Thymus (tissue), 14 donors: ENCODE measurements at places on chromosomes 5 and 9. TPM values are rescaled to one million over a fixed set of nuclear protein-coding genes. Genes with fewer than 3 reads are reported as not detected.
A peak's percentile ranks its signal among the peaks of the same experiment; 100 is the strongest.

Gene CTSV
- polyA plus RNA-seq: 1,344 TPM

Gene TAF11L2
- 0.18 TPM for polyA plus RNA-seq

Gene RGS7BP
- polyA plus RNA-seq: 0.09 TPM

Gene CMYA5
- 7.2 TPM for polyA plus RNA-seq

Gene DBH
- polyA plus RNA-seq: 0.25 TPM

Gene ABO
- 1.3 TPM for polyA plus RNA-seq

Gene GNAQ
- 23.5 TPM for polyA plus RNA-seq

Gene SLC44A1
- 11.6 TPM for polyA plus RNA-seq

Gene SPINK7
- 33.6 TPM for polyA plus RNA-seq

Gene C9
- 0.05 TPM for polyA plus RNA-seq

Gene CSF1R
- 7.3 TPM for polyA plus RNA-seq

- DNase-seq: peak; percentile 91
Measured at GRCh38 chr5:80181618-80182211, 74.1 kb downstream of the SERINC5 start.

GRCh38 chr5:180352116-180353047 lies 754 bp downstream of the GFPT2 start:
- DNase-seq: no peak

GRCh38 chr9:20980832-20981455 lies 50.5 kb downstream of the HACD4 start:
- no peak for DNase-seq

DNA sequence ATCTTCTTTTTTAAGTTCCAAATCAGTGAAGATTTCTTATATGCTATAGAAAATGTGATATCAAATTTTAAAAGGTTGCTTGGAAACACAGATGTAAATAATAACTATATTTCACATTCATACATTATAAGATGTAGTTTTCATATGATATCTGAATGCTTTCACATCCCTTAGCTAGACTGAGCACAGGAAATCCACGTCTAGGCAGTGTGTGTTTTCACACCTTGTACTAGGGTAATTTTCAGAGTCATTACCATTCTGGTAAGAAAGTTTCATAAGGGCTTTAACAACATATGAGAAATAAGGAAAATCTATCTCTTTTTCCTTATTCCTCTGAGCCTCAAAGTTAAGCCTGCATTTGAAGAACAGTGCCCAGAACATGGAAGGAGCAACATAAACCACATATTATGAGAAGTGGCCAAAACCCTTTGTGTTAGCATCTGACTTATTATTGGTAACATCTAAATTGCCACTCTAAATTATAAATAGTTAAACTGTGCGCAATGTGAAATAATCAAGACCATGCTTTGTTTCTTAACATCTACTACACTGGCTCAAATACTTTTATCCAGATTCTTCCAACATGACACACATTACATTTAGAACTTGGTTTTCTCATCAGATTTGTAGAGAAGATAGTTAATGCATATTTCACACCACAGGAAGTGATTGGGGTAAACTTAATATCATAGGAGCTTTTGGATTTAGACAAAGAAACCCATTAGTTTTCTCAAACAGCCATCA lies 113.3 kb downstream of the PPP2R2B start:
- peak; percentile 1 for DNase-seq

- DNase-seq: no peak
Measured at GRCh38 chr5:140246378-140247122, 56.4 kb downstream of the PFDN1 start.

DNA sequence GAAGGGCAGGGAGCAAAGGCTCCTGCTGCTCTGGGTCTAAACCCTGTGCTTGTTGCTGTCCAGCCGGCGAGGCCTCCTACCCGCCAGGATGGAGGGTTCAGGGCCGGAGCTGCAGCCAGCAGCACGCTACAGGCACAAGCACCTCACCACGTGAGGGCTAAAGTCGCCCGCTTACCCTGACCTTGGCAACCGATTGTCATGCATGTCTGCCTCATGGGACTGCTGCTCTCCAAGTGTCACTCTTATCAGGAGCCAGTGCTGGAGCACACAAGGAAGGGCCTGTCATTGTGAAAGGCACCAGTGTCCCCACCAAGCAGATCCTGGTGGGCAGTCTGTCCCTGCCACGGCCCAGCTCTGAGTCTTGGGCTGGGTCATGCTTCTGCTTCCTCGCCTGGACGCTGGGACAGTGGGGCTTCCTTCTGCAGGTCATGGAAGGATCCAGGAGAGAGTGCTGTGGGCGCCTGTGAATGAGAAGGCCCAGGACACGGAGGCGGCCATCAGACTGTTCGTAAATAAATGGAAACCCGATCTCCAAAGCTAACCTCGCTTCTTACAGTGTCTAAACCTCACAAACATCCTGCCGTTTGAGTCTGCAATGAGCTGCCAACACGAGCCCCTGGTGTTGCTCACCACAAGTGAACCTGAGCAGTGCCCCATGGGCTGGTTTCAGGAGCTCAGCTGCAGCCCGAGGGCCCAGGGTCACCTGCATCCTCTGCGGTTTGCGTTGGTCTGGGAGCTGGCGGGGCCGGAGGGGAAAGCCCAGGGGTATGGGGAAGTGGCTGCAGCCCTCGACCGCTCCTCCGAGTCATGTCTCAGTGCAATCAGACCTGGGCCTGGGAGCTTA lies 58.2 kb upstream of the RXRA start:
- no peak for DNase-seq

- no peak for DNase-seq
Measured at GRCh38 chr9:135241381-135242048, 154.0 kb downstream of the OLFM1 start.

DNA sequence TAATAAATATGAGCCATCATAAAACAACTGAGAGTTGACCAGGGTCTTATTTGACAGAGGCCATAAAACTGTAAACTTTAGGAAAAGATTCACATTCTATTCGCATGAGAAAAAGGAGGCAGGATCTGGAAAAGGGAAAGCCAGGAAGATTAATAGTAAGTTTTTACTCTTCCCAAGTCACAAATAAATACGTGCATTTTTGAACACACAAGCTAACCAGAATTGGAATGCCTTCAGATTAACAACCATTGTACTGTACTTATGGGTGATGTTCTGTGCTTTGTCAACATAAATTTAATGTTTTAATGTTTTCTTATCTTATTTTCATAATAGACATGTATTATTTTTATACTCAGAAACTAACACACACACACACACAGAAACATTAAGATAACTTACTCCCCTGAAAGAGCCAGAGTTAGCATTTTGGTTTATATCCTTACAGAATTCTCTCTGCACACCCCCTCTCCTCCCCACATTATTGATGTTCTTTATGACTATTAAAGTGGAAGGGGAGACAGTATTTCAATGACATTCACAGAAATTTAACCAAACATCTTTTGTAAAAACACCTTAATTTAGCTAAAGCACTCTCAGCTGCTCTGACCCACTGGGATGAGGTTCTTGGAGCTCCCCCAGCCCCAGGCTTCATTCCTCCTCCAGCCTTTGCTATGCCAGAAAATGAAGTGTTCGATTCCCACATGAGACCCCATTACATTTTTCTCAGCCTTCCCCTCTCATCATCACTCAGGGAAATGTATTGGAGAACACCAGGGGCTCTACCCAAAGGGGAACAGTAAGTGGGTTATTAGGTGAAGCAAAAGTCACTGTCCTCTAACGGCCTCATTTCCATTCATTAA lies 155.5 kb downstream of the ESM1 start:
- no peak for DNase-seq

- no peak for DNase-seq
Measured at GRCh38 chr9:4959031-4959430, 26.0 kb upstream of the JAK2 start.

DNA sequence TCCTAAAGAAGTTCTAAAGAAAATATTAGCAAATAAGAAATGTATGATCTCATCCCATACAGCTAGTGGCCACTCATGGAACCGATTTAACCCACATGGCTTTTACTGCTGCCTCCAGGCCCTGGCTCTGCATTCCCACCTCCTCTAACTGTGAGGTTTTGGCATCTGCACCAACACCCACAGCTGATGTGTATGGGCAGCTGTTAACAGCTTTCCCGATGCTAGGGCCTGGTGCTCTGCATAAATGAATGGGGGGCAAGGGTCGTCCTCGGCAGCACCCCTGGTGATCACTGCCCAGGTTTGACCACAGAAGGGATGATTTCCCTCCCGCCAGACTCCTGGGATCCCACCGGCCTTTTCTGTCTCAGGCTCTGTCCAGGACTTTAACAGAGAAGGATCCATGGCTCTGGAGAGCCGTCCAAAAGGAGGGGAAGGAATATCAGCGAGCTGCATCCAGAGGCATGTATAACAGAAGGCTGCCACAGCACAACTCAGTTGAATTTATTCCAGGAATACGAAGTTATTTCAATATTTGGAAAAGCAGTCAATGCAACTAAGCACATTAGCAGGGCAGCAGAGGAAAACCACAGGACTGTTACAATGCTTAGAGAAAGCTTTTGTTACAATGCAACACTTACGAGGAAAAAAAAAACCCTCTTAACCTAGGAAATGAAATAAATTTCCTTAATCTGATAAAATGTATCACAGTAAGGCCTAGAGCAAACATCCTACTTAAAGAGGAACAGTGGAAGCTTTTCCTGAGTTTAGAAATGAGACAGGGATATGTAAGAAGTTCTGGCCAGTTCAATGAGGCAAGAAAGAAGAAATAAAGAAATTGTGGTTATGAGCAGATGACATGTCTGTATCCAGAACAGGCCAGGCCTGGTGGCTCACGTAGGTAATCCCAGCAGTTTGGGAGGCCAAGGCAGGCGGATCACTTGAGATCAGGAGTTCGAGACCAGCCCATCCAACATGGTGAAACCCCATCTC lies 63.1 kb downstream of the NACC2 start:
- no peak for DNase-seq

DNA sequence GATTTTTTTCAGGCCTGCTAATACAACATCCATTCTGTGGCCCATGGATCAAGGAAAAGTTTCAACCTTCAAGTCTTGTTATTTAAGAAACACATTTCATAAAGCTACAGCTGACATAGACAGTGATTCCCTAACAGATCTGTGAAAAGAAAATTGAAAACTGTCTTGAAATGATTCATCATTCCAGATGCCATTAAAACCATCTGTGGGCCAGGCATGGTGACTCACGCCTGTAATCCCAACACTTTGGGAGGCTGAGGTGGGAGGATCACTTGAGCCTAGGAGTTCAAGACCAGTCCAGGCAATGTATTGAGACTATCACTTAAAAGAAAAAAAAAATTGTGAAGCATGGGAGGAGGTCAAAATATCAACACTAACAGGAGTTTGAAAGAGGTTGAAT lies 6.0 kb downstream of the RAPGEF6 start:
- DNase-seq: no peak

GRCh38 chr5:171291371-171291770 lies 17.7 kb upstream of the TLX3 start:
- DNase-seq: no peak

DNA sequence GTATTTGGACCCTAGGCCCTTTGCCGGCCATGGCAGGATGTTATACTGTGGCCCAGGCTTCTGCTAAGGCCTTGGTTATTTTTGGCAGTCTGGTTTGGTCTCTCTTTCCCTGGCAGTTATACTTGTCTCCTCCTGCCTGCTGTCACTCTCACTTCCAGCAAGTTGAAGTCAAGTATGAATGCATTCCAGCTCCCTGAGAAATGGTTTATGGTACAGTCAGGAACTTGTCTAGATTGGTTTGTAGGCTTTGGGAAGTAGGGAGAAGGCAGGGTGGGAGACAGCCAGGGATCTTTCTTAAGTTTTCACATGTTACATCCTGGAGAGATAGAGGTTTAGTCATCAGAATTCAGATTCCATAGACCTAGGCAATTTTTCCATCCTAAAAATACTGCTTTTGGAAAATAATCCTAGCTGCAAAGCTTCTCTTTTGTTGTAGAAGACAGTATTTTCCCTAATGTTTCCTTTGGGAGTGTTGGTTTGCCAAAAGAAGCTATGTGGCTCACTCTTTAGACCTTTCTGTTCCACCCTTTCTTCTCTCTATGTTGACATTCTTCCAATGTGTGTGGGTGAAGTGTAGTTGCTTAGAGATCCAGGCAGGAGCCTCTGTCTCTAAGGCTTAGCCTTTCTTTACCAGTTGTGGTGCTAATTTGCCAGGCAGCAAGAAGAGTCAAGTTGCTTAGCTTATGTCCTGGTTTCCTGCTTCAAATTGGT lies 2.5 kb upstream of the KDM3B start:
- no peak for DNase-seq

DNA sequence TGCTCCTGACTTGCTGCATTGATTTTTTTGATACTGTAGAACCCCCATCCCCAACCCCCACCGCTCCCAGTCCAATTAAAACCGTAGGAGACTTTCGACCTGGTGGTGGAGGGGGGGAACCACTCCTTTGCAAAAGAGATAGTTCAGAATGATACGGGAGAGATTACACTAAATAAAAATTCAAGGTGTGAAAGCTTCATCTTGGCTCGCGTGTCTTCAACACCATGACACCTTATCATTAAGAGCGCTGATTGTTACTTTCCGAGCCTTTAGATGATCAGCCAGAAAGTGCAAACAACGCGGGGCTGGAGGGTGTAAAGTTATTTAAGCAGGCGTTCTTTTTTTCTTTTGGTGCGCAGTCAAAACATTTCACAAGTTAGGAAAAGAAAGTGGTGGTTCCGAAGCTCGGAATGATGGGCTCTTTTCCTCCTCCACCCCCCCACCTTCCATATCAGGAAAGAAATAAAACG lies 1.3 kb upstream of the ZNF462 start:
- no peak for DNase-seq

DNA sequence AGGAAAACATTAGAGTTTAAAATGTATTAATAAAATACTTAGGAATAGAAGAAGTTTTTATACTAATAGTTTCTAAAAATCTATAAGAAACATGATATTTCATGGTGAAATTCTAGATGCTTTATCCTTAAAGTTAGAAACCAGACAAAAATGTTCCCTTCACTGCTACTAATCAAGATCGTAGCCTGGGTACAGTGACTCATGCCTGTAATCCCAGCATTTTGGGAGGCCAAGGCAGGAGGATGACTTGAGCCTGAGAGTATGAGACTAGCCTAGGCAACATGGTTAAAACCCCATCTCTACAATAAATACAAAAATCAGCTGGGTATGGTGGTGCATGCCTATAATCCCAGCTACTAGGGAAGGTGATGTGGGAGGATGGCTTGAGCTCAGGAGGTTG lies 30.4 kb upstream of the KLF9 start:
- no peak for DNase-seq

GRCh38 chr9:94655739-94656138 lies 16.4 kb upstream of the FBP1 start:
- no peak for DNase-seq

GRCh38 chr9:121518634-121519033 lies 19.0 kb upstream of the GGTA1 start:
- DNase-seq: no peak

DNA sequence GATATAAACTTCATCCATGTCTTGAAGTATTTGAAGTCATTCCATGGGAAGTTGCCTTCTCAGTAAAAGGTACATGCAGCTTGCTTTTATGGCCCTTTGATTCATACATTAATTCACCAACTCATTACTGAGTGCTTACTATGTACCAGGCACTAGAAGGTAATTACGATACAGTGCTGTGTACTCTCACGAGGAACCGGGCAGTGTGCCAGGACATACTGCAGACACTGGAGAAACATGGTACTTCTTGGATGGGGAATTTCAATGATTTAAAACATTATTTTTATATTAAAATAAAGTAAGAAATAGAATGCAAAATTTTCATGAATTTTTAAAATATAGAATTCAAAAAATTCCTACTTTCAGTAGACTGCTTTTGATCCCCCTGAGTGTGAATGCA lies 71.4 kb upstream of the WDR41 start:
- no peak for DNase-seq

GRCh38 chr5:97420646-97421045 lies 237.6 kb upstream of the RIOK2 start:
- no peak for DNase-seq

- no peak for DNase-seq
Measured at GRCh38 chr5:5063533-5063953, 76.6 kb upstream of the ADAMTS16 start.
